H4 (cell line): ENCODE measurements at places on chromosomes 2 and 18.

- DNase-seq = no peak
These were observed 127.8 kb downstream of the MREG start for GRCh38 chr2:215885536-215885935.

DNA sequence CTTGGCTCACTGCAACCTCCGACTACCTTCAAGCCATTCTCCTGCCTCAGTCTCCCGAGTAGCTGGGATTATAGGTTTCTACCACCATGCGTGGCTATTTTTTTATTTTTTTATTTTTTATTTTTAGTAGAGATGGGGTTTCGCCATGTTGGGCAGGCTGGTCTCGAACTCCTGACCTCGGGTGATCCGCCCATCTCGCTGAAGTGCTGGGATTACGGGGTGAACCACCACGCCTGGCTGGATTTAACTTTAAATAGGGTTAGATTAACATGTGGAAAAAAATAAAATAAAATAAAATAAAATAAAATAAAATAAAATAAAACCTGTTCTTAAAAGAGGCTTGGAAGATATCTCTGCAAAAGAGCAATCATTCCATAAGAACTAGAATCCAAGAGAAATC lies 170.9 kb downstream of the XIRP2 start:
- DNase-seq = no peak

DNA sequence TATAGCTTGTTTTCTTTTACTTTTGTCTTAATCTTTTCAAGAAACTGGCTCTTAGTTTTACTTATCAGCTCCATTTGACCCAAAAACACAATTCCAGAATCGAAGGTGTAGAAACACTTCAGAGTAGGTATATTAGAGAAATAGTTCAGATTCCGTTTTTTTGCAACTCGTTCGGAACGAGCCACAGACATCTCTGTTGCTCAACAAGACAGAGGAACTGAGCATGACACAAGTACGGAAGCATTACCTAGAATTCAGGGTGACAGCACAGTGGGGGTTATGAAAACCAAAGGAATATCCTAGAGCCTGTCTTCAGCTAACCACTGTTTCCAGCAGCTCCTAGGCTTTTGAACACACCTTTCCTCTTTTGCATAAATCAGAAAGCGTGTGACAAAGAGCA lies 5.0 kb downstream of the HRH4 start:
- no peak for DNase-seq

DNA sequence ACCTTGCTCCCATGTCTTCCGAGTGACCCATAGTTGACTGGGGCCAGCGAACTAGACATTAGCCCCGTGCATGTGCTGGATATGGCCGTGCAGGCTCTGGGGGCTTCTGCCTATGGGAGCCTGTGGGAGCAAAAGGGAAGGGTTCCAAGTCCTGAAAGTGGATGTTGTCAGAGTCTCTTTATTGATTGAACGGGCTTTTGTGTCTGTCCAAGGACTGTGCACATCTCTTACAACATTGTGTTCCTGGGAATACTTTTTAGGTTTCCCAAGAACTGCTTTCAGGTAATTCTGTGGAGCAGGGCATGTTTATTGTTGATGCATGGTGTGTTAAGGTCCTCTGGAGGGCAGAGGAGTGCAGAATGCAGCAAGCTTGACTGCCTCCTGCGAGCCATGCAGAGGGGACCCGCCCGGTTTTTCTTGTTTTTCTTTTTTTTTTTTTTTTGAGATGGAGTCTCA lies 5.0 kb downstream of the RNF144A start:
- DNase-seq = no peak

GRCh38 chr2:172864182-172864581 lies 128.5 kb downstream of the RAPGEF4 start:
- DNase-seq = peak; percentile 27

DNA sequence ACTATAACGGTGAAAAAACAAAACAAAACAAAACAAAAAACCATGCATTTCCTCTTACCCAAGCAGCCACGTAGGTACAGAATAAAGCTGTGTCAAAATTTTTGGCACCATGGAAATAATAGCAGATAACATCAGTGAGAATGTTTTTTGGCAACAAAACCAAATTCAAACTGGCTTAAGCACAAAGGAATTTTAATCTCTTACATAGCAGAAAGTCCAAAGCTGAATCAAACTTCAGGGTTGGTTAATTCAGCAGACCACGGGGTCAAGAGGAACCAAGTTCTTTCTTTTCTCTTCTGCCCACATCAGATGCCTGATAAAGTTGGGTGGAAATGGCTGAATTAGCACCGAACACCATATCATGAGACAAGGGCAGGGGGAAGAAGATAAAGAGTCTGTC lies 129.5 kb downstream of the PAX3 start:
- DNase-seq = peak; percentile 26

- no peak for DNase-seq
These were observed 707 bp downstream of the KRCC1 start for GRCh38 chr2:88054782-88055370.

DNA sequence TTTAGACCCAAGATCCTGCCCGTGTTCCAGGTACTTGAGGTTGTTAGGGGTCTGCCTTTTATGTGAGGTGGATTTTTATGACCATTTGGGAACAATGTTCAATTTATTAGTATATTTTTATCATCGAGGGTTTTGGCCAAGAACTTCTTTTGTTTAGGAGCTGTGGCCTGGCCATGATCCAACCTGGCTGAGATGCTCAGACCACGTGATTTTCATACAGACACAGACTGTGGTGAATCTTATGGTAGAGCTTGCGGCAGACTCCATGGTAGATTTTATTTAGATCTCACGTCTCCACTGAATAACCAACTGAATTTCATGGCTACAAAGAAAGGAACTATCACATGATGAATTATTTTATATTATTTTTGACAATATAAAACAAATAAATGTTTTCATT lies 405.5 kb upstream of the VWC2L start:
- DNase-seq = peak; percentile 6

DNA sequence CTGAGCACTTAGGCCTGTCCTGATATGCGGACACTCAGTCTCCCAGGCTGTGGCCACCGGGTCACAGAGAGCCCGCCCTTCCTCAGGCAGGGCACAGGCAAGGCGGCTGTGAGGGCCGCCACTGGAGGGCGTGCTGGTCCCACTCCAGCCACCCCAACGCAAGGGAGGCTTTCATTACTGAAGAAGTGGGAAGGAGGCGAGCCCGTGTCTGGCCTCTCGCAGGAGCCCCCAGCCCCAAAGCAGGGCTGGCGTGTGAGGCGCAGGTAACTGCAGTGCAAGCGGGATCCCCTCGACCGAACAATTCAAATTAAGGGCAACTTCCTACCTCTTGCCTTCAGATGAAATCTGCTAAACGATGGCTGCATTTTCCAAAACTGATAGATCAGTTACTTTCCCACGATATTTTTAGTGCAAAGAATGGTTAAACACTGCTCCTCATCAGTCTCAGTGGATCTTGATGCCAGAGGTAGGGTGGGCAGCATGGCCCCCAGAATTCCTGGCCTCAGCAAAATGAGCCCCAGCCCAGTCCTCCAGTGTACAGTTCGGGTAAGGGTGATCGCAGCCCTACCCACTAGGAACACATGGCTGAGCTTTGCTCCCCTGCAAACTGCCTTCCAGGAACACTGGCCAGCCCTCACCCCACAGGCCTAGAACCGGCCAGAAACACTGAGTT lies 97.2 kb downstream of the SEPTIN10 start:
- DNase-seq = peak; percentile 48

DNA sequence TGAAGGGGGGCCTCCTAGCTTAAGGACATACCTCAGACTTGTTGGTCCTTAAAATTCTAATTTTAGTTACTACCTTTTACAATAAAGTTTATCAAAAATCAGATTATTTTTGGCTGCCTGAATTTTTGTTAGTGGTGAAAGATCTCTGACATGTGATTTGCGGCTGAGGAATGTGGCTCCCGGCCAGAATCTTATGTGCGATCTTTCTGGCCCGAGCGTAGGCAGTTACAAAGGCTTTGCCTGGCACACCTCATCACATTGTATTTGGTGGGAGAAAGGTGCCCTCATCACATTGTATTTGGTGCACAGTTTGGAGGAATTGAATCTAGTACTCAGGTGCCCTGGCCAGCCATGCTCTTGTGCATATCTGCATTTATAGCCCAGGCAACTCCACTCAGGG lies 289.1 kb downstream of the GULP1 start:
- DNase-seq = no peak

DNA sequence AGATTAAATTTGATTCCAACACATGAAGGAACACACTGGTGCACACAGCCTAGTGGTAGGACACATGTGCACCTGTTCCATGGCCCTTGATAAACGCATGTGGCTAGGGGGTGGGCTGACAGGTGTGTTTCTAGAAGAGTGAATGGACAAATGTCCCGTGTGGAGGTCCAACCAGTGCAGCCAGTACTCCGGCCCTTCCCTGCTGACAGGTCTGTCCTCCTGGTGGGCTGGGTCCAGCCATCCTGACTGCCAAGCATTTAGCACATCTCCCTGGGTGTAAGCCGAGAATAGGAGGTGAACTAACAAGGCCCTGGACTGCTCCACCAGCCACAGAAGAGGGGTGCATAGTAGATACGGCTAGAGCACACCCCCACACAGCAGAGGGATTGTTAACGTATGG lies 258.7 kb upstream of the RAB6C start:
- DNase-seq = no peak

GRCh38 chr18:48165111-48165866 lies 234.8 kb upstream of the SMAD2 start:
- DNase-seq = no peak
